ENCODE measurements at places on chromosomes 3 and 15. TPM values are rescaled to one million over a fixed set of nuclear protein-coding genes. Genes with fewer than 3 reads are reported as not detected.
A peak's percentile ranks its signal among the peaks of the same experiment; 100 is the strongest.

DNA sequence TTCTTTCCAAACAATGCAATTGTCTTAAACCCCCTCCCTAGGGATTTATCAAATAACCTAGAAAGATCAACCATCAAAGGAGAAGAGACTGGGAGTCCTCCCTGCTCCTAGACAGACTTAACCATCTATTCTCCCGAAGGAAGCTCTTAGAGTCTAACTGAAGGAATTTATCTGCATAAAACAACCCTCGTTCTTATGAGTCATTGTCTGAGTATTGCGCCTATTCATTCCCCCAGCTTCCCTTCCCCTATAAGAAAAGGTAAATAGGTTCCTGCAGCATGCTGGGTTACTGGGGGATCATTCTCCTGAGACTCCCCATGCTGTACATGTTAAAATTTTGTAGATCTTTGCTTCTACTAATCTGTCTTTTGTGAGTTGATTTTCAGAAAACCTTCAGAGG, 412.7 kb downstream of the OCA2 start:
- no peak for DNase-seq

- DNase-seq: no peak
Observed at GRCh38 chr3:33111581-33111980, 2.2 kb upstream of the CRTAP start.

- DNase-seq: no peak
Observed at GRCh38 chr15:27324886-27325615, 354.1 kb downstream of the GABRG3 start.

DNA sequence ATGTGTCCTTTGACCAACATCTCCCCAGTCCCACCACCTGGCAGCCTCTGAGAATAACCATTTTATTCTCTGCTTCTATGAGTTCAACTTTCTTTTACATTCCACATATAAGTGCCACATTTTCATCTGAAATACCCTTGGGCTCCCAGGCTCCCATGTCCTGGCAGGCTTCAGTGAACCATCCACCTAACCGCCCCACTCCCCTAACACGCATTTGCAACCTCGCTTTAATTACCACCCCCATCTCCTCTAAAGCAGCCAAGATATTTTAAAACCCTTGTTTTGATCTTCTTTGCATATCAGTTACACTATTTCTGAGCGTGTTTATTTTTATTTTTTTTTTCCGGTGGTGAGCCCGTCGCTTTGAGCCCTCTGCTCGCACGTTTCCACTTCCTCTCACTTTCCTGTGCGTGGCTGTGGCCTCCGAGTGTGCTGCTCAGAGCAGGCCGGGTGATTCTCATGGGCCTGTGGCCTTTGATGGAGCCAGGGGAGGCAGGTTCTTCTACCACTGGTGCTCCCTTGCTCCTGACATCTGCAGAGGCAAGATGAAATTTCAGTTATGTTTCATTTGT, 195.4 kb upstream of the LPP start:
- DNase-seq: no peak

The HDC gene
- total RNA-seq: not detected

GRCh38 chr15:20355256-20355868, 186.2 kb downstream of the GOLGA6L6 start:
- no peak for DNase-seq

GRCh38 chr15:81809543-81809942, 236.3 kb downstream of the MEX3B start:
- DNase-seq: no peak

The SCAANT1 gene
- total RNA-seq: not detected

DNA sequence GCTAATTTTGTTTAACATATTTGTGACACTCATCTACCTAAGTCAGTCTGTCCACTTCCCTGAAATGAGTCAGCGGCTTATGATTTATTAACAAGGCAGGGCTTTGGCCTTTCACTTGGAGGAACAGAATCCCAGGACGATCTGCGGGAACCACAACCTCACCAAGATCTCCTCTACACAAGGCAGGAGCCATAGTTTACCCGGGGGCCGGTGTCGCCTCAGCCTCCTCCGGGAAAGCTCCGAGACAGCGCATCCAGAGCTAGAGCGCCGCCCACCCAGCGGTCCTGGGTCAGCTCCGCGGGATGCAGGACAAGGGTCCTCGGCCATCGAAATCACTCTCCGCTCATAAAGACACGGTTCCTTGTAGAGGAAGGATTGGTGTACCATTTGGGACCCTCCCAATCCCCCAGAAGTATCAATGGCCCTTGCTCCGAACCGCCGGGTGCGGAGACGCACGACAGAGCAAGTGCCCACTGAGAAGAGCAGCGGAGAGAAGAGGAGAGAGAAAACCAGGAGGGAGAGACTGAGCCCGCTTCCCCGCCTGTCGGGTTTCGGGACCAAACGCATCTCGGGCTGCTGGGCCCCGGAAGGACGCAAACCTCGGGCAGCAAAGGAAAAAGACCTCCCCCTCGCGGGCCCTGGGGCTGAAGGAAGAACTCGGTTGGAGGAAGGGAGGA, 13.1 kb upstream of the ALCAM start:
- no peak for DNase-seq

DNA sequence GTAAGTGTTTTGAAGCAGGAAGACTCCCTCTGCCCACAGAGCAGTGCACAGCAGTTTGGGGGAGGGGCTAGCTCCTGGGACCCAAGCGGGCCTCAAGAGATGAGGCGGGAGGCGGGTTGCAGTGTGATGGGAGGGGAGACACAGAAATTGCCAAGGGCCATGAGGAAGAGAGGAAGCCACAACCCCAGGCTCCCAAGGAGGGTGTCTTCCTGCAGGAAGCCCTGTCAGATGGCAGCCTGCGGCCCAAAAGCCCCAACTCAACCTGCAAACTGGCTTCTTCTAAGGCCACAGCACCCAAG, 7.3 kb upstream of the ISLR2 start:
- no peak for DNase-seq

- no peak for DNase-seq
Observed at GRCh38 chr15:70151003-70151402, 53.3 kb upstream of the TLE3 start.

- no peak for DNase-seq
Observed at GRCh38 chr3:72232777-72233176, 447.8 kb upstream of the PROK2 start.

The LRRC31 gene
- not detected for total RNA-seq

The MELTF gene
- 8.2 TPM for total RNA-seq

GRCh38 chr15:99981839-99982658, 248.8 kb upstream of the LYSMD4 start:
- DNase-seq: no peak

GRCh38 chr15:62021991-62022600, 38.2 kb downstream of the VPS13C start:
- no peak for DNase-seq

The WDR72 gene
- total RNA-seq: not detected

The BUB1B gene
- 91.0 TPM for total RNA-seq

GRCh38 chr15:69505956-69506556, 53.4 kb downstream of the RPLP1 start:
- no peak for DNase-seq

DNA sequence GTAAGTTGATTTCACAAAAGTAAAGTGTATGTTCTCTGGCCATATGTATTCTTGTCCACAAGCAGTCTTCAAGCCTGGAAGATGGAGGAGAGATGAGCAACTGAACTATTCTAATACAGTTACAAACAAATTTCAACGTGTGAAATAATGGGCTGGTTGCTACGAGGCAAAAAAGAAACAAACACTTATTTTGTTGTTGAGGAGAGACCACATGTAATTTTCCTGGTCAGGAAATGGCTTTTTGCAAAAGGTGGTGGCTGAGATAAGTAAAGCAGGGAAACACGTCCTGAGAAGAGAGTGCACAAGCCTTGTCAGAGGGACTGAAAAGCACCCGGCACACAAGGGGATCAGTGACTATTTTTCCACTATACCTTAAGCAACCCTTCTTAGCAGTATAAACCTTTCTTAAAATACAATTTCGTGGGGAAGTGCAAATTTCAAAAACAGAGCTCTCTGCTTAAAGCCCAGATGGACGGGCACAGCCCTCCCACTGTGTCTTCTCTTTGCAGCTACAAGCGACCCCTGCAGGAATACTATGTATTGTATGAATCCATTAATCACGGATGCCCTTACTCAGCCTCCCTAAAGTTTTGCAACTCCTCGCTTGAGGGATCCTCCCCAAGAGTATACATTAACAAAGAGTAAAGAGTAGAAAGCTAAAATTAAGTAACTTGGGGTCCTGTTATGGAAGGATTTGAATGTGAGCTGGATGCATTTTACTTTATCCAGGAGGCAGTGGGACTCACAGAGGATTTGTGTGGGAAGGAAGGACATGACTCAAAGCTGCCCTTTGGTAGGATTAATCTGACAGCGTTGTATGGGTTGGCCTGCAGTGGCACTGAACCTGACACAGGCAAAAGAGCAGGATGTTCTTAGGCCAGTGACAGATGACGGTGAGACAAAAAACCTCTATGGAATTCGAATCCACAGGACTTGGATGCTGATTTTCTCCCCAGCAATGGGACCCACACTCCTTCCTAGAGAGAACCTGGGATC, 253.7 kb downstream of the IL5RA start:
- no peak for DNase-seq

The XCR1 gene
- total RNA-seq: not detected

DNA sequence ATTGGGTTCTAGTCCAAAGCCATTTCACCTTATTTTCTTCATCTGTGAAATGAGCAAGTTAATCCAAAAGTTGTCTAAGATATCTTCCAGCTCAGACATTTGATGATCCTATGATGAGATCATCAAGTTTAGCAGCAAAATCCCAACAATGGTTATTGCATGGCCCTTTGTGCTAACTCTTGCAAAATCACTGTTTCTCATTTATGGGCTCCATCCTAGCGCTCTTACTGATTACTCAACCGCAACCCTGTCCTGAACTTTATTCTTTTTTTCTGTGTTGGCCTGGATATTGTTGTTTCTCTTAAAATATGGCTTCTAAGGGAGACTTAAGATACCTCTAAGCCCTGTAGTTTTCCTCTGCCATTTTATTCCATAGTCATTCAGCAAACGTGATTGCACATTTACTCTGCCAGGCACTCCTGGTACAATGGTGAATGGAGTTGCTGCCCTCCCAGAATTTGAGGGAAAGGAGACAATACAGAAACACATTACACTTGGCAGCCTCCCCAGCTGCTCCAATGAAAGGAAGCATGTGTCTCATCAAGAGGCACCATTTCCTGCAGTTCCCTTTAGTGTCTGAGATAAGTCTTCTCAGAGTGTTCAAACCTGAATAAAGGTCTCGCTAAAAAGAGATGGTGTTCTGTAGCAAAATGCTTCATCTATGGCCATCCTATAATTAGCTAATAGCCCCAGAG, 4.4 kb downstream of the GXYLT2 start:
- DNase-seq: peak; percentile 44

DNA sequence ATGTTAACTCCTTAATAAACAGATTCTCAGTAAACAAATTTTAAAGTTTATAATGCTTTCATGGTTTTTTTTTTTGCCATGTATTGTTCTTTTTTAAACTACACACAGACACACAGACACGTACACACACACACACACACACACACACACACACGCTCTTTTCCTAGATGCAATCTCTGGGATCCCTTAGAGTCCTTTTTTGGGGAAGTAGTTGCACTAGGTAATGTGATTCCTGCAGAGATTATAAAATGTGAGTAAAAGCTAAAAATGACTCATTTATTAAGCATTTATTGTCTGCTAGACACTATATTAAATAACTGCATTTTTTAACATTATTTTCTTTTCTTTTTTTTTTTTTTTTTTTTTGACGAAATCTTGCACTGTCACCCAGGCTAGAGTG, 19.9 kb downstream of the NDUFB5 start:
- no peak for DNase-seq

DNA sequence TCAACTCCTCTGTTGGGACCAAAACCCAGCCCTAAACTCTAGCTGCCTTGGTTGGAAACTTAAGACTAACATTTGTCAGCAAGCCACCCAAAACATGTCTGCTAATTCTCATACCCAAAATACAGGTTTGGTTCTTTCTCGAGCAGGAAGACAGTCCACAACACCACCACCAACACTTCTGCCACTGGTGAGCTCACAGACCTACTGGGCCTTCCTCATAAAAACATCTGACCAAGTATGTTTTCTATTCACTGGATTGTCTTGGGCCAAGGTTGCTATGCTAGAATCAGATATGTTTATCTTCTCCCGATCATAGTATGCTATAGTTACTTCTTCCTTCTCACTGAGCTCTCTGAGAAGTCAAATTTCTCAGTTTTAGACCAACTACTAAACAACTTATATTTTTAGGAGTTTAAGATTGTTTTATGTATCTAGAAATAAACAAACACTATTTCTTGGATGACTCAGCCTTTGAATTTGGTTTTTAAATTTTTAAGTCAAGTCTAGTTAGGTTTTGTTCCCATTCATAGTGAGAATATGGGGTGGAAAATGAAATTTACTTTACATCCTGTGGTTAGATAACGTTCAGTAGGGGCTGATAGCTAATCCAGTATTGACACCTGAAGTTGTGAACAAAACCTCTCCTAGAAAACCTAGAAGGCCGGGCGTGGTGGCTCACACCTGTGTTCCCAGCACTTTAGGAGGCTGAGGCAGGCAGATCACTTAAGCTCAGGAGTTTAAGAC, 360.5 kb downstream of the RSL24D1 start:
- DNase-seq: no peak

GRCh38 chr15:94674296-94674695, 442.9 kb downstream of the MCTP2 start:
- no peak for DNase-seq

DNA sequence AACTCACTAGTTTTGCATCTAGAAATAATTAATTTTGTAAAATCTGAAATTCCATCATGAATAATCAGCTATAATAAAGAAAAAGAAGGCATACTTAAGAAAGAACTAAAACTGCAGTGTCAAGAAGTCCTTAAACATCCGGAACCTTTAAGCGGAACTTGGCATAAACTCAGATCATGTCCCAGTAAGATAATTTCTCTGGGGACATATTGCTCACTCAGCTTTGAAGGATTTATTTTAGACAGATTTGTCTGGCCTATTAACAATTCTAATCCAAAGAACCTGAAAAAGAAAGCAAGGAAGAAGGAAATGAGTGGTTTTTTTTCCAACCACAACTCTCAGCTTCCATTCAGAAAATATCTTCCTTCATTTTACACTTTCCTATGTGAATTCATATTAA, 850.3 kb downstream of the ROBO1 start:
- no peak for DNase-seq

DNA sequence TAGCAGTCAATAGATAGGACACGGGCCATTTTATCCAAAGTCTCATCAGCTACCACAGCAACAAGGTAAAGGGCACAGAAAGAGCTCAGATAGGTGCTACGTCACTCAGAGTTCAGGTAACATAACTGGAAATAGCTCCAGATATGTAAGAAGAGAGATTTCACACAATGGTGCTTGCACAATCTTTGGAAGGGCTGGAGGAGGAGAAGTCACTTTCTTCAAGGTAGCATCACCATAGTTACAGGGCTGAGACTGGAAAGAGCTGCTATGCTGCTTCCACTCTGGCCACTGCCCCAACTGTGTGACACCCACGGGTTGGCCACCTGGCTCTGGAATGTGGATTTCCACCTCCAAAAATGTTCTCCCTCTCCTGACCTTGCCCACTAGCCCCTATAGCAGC, 448.8 kb upstream of the THBS1 start:
- no peak for DNase-seq

GRCh38 chr3:53585049-53585448, 90.6 kb downstream of the CACNA1D start:
- no peak for DNase-seq

All from SJSA1 (cell line).